ENCODE measurements at places on chromosomes 5 and 9.

GRCh38 chr5:136192015-136192525 lies 892 bp downstream of the SMIM32 start:
- no peak for DNase-seq

GRCh38 chr9:111965566-111966019 lies 69.0 kb downstream of the UGCG start:
- DNase-seq, result peak; percentile 97

DNA sequence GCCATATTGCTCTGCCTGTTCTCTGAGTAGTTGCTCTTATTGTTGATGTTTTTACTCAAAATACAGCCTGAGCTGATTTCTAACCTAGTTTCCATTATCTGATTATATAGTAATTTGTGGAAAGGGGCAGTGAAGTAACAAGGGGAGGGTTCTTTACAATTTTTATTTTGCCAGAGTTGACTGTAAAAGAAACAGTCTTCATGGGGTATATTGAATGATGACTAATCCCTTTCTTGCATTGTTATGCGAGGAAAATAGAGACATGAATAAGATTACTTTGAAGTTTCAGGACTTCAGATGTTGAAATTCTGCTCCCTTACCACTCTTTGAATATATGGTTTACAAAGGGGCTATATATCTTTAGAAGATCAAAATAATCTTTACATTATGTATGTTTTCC lies 9.1 kb upstream of the LRRC70 start:
- DNase-seq, result no peak

DNA sequence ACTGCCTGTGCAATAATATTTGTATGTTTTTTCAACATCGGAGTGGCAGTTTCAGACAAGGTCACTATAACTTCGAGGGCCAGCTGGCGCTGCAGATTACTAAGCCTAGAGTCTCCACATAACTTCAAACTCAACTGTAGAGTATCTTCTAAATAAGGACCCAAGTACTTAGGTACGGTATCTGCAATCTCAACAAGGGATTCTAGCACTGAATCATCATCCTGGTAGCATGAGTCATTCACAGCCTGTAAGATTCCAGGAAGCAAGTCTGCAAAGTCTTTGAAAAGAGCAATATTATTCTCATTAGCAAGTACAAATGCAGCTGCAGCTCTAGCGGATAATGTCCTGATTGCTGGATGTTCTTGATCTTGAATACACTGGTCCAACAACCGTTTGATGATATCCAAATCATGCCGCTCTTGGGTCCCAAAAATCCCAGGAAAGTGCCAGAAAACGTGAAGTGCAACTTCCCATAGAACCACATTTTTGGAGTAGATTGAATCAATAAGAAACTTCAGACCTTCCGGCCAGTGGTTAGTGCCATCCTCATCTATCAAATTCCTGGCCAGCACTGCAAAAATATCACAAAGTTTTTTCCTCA lies 654 bp downstream of the RANBP6 start:
- DNase-seq, result peak; percentile 81

- DNase-seq, result no peak
Measured at GRCh38 chr5:173496129-173496882, 120.1 kb downstream of the BOD1 start.
